ENCODE measurements at places on chromosomes 7 and 10.

DNA sequence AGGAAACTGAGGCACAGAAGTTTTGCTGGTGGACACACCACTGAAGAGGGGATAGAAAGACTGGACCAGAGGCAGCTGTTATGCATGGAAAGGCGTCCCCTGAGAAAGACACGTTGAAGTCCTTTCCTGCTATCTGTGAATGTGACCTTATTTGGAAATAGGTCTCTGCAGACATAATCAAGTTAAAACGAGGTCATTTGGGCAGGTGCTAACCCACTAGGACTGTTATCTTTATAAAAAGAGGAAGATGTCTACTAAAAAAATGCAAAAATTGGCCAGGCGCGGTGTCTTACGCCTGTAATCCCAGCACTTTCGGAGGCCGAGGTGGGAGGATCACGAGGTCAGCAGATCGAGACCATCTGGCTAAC is 31.6 kb downstream of the ELMO1 start:
- no peak for DNase-seq

GRCh38 chr7:157244516-157245294 is 92.1 kb upstream of the DNAJB6 start:
- DNase-seq = no peak

GRCh38 chr7:74657692-74658177 is at the start of gene GTF2I:
Gene GTF2I, plus strand, starts transcription at chr7:74657718. Its CDS starts 31,411 bp downstream, at chr7:74689129.
- DNase-seq = no peak

DNA sequence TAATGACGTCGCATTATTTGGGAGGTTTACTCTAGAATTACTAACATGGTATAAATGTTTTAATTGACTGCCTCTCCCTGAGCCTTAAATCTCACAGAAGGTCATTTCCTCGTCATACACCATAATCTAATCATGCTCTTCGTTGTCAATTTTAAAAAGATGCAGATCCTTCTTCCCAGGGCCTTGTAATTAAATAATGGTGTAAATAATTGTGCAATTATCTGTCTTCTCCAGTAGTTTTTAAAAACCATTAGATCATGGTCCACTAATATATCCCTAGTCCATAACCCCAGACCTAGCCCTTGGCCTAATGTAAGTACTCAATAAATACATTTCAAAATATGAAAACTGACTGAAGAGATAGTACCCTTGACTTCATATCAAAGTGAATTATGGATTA is 181.5 kb upstream of the GNAI1 start:
- no peak for DNase-seq

GRCh38 chr7:14637968-14638367 is 264.6 kb downstream of the DGKB start:
- DNase-seq = peak; percentile 15

DNA sequence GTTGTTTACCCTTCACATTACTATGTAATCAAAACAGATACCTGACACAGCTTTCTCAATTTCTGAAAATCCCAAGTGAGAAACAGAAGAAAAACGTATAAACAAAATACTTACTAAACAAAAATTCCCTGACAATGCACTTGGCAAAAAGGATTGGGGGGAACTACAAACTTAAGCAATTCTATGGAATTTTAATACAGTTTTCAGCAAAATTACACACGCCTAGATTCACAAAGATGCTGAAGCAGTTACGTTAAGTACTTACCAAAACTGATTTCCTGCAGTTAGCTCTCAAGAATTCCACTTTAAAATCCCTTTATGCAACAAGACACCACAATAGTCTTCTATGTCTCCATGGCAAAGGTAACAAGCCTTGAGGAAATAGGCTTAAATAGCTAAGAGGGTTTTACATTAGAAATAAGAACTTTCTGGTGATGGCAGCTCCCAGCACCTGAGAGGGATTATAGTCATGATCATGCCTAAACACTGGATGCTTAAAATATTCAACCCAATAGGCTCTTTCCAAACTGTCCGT is 10.8 kb downstream of the TOMM7 start:
- no peak for DNase-seq

DNA sequence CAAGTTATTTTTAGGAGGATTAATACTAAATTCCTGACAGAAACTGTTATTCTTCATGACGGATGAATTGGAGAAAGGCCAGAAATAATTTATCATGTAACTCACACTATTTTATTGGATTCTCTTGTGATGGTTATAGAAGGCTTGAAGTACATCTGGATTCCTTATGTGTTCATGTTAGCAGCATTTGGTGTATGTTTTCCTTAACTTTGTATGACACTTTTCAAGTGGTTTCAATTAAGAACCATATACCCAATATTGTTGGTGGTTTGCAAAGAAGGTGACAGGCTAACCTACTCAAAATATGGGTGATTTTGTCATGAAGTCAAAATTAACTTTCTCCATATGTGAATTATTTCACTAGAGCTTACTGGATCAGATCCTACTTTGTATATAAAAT is 532.2 kb upstream of the CNTNAP2 start:
- no peak for DNase-seq

- peak; percentile 3 for DNase-seq
Measured at GRCh38 chr10:111973306-111973705, 210.3 kb downstream of the GPAM start.

DNA sequence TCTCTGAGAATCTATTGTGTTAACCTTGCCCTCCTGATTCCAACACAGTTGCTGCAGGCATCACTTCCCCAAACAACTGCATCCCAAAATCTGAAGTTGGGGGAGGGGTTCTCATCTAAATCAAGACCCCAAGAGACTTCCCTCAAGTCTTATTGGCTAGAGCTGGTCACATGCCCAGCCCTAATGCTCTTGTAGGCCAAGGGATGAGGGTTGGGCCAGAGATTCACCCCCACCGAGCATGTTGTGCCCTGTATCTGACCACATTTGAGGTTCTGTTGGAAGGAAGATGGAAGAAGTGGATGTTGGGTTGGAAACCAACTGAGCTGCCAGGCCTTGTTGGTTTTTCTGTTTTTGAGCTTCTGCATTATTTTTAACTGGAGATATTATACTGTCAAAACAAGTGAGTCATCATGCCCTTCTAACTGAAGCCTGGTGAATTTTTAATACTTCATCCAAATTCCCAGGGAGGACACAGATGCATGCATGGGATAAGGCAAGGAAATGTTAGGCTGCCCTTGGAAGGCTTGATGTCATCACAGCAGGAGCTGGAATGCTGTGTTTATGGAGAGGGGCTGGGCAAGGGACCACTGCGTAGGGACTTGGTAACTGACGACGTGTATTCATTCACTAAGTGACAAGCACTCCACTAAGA is 68.6 kb upstream of the CACUL1 start:
- no peak for DNase-seq

GRCh38 chr10:61765176-61766087 is 102.7 kb downstream of the CABCOCO1 start:
- DNase-seq = no peak

DNA sequence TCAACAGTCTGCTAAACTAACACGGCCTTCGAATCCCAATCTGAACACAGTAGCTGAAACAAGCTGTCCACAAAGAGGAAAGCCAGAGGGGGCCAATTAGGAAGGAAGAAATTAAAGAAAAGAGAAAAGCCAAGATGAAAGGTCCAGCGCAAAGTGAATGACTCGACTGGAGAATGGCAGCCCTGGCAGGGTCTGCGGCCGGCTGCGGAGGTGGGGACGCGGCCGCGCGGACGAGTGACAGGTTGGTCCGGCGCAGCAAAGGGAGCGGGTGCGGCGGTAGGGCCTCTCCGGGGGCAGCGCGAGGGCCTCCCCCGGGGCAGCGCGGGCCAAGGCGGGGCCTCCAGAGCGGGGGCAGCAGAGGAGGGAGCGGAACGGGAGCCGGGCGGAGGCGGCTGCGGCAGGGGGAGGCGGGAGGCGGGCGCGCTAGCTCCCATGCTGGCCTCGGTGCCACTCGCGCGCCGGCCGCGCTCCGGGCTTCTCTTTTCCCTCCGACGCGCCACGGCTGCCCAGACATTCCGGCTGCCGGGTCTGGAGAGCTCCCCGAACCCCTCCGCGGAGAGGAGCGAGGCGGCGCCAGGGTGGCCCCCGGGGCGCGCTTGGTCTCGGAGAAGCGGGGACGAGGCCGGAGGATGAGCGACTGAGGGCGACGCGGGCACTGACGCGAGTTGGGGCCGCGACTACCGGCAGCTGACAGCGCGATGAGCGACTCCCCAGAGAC is at the start of gene VWC2:
TSS of gene VWC2 (plus strand) at position 421 of the 718 bp plus-strand sequence. CDS start 1,798 bp downstream, outside the sequence.
- DNase-seq = no peak

GRCh38 chr10:33570495-33570894 is 236.0 kb upstream of the NRP1 start:
- no peak for DNase-seq

- DNase-seq = no peak
Measured at GRCh38 chr10:128066870-128067382, 59.3 kb downstream of the MKI67 start.

- DNase-seq = no peak
Measured at GRCh38 chr10:121851786-121852185, 76.0 kb downstream of the ATE1 start.

GRCh38 chr7:50560865-50561351 is 4.3 kb downstream of the DDC start:
- DNase-seq = no peak

GRCh38 chr10:120805014-120805812 is 45.9 kb upstream of the WDR11 start:
- DNase-seq = no peak

DNA sequence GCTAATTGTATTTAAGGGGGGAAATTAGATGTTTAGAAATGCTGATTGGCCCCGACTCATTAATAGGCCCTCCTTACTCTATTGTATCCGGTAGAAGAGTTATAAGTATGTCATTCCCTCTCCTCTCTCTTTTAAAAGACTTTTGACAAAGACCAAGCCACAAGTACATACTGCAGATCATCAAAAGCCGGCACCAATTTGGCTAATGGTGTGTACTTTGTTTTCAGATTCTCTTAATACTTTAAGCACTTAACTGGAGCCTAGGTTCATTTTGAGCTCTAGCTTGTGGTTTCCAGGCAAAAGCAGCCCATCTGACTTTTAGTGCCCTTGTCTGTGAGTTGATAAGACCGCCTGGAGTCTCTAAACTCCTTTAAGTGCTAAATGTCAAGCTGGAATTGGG is 210.0 kb upstream of the LYZL1 start:
- DNase-seq = no peak

All from bronchial epithelial cell (primary cell).